ENCODE measurements at places on chromosomes 4 and X.

GRCh38 chrX:106917830-106918500 is 2.2 kb upstream of the CLDN2 start:
- H3K4me1 ChIP-seq: no peaks in the 10 kb centered on the region
- H3K36me3 ChIP-seq: no peaks in the 10 kb centered on the region
- no peak for DNase-seq

DNA sequence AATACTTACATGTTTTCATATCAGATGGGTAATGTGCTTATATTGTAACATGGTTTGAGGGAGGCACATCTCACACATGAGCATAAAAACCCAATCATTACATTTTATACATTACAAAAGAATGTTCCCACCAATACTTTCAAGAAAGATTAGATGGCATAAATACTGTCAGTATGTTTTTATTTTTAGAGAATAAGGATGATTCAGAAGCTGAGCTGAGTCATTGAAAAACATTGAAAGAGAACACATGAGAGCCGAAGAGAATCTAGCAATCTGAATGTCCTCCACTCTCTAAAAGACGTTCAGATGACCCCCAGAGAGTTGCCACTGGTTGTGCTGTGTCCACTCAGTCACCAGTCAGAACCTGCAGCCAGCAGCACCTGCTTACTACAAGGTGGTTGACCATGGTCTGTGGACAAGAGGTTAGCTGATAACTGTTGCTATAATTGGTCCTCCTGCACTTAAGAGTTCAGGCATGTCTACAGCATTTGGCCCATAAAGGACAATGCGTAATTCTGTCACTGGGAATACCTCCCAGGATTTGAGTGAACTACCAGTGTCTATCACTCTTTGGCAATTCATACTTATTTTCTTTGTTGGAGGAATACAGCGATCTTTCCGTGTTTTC is 382.2 kb upstream of the IGFBP7 start:
- no peak overlapping the region for H3K4me3 ChIP-seq
- no peaks in the 10 kb centered on the region for H3K36me3 ChIP-seq
- H3K27me3 ChIP-seq: no peaks in the 10 kb centered on the region
- no peak for DNase-seq
- H3K27ac ChIP-seq: no peak overlapping the region

DNA sequence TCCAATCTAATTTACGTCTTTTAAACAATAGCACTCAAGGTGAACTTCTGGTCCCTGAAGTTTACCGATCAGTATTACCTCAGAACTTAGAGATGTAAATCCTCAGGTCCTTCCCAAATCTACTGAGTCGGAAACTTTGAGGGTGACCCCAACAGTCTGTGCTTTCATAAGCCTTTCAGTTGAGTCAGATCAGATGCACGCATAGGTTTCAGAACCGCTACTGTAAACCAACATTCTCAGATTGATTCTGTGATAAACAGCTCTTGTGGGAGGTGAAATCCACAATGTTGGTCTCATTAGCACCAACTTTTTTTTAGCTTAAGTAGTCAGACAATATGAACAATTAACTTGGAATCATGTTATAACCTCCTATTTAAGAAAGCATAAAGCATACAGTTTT is 86.0 kb downstream of the WWC2 start:
- no peaks in the 10 kb centered on the region for H3K27me3 ChIP-seq
- DNase-seq: no peak
- H3K27ac ChIP-seq: no peak overlapping the region
- H3K4me3 ChIP-seq: no peak overlapping the region
- H3K4me1 ChIP-seq: no peaks in the 10 kb centered on the region

DNA sequence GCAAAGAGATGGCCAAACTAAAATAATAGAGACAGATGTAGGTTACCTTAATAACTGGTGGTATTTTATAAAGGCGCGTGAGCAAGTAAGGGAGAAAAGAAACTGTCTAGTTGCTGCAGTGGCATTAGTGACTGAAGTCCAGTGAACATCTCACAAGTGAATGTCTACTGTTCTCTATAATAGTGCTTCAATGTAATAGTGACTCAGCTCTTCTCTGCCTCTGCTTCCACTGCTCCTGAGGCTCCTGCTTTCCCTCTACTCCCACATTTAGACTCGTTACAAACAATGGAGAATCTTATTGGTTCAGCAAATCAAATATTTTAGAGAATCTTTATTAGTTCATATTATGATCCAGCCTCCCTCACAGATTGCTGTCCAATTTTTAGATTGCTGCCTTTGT is 779.1 kb upstream of the HTR2C start:
- H3K36me3 ChIP-seq: no peaks in the 10 kb centered on the region
- DNase-seq: no peak
- H3K27ac ChIP-seq: no peak overlapping the region
- H3K4me3 ChIP-seq: no peak overlapping the region

DNA sequence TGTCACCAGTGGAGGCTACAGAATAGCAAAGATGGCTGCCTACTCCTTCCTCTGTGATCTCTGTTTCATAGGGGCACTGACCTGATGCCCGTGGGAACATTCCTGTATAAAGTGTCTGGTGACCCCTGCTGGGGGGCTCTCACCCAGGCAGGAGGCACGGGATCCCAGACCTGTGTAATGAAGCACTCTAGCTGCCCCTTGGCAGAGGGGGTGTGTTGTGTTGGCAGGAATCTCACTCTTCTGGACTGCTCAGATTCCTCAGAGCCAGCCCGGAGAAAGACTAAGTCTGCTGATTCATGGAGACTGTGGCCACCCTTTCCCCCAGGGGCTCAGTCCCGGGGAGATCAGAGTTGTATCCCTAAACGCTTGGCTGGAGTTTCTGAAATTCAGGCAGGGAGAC is 648.3 kb downstream of the SPRY1 start:
- no peaks in the 10 kb centered on the region for H3K36me3 ChIP-seq
- no peak for DNase-seq
- H3K27me3 ChIP-seq: no peaks in the 10 kb centered on the region
- H3K27ac ChIP-seq: no peak overlapping the region
- no peak overlapping the region for H3K4me3 ChIP-seq
- no peaks in the 10 kb centered on the region for H3K4me1 ChIP-seq
